ENCODE measurements at places on chromosomes 6 and 20.

DNA sequence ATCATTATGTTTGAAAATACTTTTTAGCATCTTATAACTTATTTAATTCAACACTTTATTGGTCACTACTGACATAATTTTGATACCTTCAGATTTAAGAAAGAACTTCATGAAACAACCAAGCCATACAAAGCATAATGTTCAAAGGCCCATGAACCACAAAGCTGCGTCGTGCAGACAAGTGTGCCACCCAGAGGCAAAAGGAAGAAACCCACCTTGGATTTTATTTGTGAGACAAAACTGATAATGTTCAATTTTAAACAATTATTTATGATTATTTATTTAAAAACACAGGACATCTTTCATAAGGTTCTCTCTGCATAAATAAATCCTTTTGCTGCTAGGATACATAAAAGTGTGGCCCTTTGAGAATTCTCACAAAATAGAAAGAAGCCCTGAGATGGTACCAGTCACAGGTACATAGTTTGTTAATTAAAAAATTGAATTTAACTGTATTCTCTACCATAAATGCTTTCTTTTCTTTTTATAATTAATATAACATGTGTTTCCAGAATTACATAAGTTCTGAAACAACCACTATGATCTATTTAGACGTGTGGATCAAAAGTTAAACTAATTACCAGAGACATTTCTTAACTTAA, 143.7 kb downstream of the RALGAPA2 start:
- DNase-seq = peak; percentile 31

DNA sequence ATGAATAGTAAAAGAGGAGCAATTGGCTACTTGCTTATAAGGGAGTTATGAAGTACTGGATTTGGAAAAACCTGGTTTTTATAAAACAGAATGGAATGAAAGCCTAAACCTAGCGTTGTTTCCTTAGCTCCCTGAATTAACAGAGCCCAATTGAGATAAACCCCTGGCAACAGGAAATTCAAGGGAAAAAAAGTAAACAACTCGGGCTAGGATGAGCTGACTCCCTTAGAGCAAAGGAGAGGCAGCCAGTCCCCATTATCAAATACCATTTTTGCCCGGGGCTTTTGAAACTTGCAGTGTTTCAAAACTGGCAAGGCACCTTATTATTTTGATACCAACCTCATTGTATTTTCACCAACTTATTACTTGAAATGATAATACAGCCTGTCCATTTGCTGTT, 587.5 kb downstream of the CD109 start:
- DNase-seq = no peak

DNA sequence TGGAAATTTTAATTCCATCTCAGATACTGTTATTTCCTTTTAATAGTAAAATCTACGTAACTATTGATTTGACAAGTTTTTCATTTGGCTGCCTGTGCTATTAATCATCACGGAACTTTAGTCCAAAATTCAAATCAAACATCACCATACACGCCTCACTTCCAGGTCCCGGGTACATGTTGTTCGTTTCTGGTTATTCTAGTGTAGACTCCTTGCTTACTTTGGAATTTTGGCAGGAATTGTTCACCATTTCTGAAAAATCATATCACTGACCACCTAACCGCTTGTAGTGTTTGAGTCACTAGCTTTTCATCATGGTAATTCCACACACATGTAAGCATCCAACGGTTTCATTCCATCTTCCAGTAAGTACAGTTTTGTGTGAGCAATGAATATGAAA, 98.0 kb upstream of the NHSL1 start:
- DNase-seq = no peak

DNA sequence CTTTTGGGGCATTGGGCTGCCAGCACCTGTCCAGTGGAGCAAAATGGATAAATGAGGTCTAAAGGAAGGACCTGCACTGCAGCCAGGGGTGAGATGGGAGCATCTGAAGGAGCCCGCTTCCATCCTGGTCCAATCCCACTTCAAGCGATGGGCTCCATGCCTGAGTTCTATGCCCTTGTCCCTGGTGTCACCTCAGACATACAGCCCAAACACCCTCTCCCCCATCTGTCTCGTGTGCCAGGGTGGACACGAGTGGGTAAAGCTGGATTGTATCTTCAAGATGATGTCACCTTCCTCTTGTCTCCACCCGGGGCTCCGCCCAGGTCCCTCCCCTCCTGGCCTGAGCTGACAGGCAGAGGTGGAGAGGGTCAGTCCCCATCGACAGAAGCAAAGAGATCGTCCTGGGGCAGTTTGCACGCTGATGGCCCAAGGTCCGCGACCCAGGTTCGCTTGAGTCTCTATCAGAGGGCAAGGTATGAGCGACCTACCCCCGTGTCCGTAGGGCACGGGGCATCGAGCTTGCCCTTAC, 544 bp downstream of the SMIM29 start:
- DNase-seq = peak; percentile 65

- DNase-seq = no peak
These were observed 44.9 kb upstream of the CEP162 start for GRCh38 chr6:84272298-84272697.

DNA sequence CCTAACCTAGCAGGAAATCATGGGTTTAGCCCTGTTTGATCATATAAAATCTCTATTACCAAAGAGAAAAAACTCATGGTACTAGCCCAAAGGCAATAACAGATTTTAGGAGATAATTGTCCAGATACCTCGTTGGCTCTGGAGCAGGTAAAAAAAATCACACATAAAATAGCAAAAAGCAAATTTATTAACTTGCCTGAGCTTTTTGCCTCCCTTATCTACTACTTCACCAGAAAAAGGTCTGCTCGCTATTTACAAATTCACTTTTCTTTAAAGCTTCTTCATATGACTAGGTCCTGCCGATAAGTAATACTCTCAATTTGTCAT, 82.4 kb downstream of the GJA10 start:
- DNase-seq = no peak

DNA sequence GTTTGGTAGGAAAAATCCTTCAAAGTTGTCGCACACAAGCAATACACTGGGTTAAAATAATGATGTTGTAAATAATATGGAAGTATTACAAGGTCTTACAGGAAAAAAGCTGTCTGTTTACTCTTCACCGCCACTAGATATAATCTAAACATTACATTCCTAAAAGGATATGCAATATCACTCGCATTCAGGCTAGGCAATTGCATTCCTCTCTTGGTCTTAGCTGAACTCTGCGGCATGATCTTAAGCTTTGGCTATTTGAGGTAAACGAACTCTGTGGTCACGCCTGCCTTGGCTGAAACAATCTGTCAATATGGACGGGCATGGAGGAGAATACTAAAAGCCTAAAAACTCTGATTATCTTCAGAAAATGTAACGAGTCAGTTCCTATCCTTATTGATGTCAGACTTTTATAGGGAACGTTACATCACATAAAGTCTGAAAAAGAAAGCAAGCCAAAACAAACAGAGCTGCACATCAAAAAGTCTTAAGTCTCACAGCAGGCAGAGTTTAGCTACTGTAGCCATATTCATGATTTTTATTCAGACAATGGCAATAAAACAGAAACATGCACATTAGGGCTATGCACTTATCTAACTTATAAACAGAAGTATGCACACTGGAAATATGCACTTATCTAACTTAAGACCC, 30.8 kb upstream of the FILIP1 start:
- DNase-seq = no peak

GRCh38 chr20:58480551-58481336, 34.5 kb downstream of the APCDD1L start:
- no peak for DNase-seq

GRCh38 chr20:53829724-53830521, 236.3 kb upstream of the ZNF217 start:
- DNase-seq = no peak

GRCh38 chr6:134287859-134288537, 29.9 kb downstream of the SGK1 start:
- DNase-seq = no peak

DNA sequence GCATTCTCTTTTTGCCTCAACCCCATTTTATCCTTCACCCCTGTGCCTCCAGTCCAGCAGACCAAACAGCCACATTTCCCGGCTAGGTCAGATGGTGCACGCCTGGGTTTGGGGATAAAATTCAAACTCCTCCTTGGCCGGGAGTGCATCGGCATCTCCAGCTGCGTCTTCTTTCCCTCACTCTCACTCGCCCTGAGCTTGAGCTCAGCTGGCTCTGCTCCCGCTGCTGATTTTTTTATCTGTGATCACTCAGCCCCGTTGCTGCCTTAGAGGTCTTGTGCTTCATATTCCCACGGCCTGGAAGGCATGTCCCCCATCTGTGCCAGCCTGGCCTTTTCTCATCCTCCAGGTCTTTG, 6.8 kb upstream of the EZR start:
- DNase-seq = peak; percentile 39

DNA sequence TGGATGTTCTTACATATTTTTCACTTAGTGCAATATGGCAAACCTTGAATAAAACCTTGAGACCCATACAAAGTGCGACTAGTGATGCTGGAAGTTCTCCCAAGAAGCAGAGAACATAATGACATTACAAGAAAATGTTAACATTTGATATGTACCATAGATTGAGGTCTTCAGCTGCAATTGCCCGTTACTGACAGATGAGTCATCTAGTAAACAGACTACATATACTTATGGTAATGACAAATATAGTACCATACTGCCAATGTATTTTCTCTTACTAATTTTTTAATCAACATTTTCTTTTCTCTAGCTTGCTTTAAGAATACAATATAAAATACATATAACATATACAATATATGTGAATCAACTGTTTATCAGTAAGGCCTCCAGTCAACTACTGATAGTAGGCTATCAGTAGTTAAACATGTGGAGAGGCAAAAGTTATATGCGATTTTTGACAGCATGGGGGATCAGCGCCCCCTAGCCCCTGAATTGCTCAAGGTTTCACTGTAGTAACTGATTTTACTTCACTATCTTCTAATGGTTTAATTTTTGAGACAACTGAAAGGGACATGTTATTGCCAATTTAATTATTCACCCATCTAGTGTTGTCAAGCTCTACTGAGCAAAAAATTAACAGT, 166.7 kb upstream of the ADGRB3 start:
- no peak for DNase-seq

GRCh38 chr6:140912686-140913085, 1220.0 kb upstream of the GJE1 start:
- no peak for DNase-seq

DNA sequence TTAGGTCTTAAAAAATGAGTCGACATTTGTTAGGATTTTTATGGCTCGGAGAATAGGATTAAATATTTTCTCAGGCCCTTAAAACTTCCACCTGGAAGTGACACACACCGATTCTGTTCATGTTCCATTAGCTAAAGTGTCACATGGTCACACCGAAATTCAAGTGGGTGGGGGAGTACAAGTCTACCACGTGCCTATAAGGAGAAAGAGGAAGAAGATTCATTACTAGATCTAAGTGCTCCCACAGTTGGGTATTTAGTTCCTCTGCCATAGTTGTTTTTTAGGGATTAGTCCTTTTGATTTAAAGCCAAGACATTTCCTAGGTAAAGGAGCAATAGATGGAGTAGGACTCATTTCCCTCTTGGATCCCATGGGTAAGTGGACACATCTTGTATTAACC, 4.9 kb upstream of the TOX2 start:
- no peak for DNase-seq

DNA sequence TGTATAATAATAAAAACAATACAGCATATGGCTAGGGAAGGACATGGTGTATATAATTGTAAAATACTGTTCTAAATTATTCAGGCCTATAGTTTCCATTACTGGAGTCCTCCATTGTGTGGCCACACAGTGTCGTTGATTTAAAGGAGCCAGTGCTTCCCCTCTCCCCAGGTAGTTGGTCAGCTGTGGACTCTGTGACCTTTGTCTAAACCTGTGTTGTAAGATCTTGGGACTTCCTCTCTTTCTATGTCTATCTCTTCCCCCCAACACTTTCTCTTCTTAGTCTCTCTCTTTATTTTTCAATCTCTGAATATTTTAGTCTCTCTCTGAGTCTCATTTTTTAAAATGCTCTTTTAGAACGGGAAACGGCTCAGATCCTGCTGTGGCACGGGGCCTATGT, 35.6 kb downstream of the BRPF3 start:
- no peak for DNase-seq

GRCh38 chr6:134921721-134922261, 28.1 kb downstream of the ALDH8A1 start:
- DNase-seq = no peak

DNA sequence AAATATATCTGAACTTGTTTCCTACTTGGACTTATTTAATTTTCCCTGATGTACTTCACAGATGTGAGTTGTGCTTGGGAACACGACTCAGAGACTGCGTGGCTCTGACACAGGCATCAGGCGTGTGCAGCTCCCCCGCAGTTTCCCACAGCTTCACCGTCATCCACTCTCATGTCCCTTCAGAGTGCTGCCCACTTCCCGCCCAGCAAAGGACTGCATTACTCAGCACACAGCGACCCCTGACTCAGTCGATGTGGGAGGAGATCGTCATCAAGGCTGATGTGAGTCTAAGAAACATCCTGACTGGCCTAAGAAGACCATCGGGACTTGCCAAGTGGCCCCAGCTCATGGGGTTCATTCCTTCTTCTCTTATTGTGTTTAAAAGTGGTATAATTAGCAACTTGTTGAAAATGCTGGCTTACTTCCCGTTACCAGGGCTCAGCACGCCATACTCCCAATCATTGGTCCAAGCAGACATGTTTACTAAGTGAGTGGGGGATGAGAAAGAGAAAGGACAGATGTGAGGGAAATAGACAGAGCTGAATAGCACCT, 539.4 kb upstream of the JARID2 start:
- no peak for DNase-seq

- DNase-seq = no peak
These were observed 793.6 kb downstream of the TFAP2A start for GRCh38 chr6:9621276-9621675.

GRCh38 chr6:3455569-3456394, 1.1 kb downstream of the SLC22A23 start:
- peak; percentile 53 for DNase-seq

DNA sequence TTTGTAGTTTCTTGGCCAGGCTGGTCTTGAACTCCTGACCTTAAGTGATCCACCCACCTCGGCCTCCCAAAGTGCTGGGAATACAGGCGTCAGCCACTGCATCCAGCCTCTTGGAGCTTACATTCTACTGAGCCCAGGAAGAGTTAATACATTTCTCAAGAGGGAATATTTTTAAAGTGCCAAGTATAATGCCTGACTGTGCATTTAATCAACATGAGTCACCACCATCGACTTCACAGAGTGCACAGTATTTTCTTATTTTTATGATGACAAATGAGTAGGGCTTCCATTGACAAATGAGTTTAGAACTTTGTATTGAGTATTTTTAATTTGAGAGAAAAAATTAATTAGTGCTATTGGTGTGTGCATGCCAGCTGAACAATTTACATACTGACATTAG, 72.2 kb downstream of the SASH1 start:
- DNase-seq = no peak

GRCh38 chr6:118260833-118261232, 287.3 kb upstream of the PLN start:
- DNase-seq = no peak

Data from SK-N-SH (cell line).